SJCRH30 (cell line): ENCODE measurements at places on chromosomes 6 and 20.

DNA sequence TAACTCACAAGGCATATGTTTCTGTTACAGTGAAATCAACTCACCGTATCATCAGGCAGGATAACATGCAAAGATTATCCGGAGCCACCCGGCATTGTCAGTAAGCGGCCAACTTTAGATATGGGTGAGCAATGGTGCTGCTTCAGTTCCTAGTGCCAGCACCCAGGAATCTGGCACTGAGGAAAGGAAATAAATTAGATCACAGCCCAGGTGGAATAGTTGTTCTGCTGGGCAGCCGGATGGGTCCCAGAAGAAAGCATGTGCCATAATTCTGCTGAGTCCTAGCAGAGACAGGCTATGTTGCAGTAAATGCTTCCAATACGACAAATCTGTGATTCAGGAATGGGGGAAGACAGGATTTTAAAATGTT, 183.6 kb upstream of the SPTLC3 start:
- no peak overlapping the region for H3K4me3 ChIP-seq
- H3K27ac ChIP-seq: no peak overlapping the region
- no peak for DNase-seq
- no peaks in the 10 kb centered on the region for H3K36me3 ChIP-seq

DNA sequence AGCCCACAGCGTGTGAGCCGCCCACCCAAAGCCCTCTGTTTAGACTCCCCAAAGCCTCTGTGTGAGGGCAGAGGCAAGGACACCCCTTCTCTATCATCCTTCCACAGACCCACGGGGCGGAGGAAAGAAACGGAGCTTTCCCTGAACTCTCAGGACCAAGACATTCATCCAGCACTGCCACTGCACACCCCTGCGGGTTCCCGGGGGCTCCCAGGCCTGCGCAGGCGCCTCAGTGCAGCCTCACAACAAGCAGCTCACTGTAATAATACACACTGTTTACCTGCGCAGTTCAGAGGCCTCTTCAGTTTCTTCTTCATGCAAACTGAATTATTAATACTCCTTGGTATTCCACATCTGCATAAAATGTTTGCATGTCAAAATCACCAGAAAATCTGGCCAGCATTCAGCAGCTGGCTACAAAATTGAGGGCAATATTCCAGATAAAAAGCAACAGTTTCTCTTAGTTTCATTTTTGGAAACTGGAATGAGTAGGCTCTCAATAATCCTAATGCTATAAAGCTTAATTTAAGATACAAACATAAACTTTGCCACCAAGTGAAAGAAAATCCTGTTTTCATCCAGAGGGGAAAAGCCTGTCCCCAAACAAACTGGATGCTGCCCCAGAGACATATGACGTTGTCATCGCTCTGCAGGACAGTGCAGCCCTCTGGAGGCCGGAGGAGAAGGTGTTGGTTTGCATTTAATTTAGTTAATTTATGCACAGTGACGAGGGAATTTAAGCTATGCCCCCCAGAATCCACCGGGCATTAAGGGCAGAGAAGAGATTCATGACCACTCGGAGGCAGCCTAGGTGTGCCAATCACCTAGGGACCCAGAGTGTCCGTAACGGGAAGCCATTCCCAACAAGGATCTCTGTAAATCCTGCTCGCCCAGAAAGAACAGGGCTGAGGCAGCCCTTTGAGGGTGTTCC, 45.3 kb downstream of the NINL start:
- peaks cover 20% of the 10 kb centered on the region for H3K4me1 ChIP-seq
- H3K27me3 ChIP-seq: no peaks in the 10 kb centered on the region
- H3K27ac ChIP-seq: no peak overlapping the region
- H3K4me3 ChIP-seq: no peak overlapping the region
- no peaks in the 10 kb centered on the region for H3K36me3 ChIP-seq

- no peak for DNase-seq
- no peaks in the 10 kb centered on the region for H3K36me3 ChIP-seq
- no peak overlapping the region for H3K27ac ChIP-seq
Measured at GRCh38 chr20:32898729-32899128, 40.0 kb downstream of the EFCAB8 start.

GRCh38 chr20:64268174-64268573, 12.6 kb downstream of the PCMTD2 start:
- no peak overlapping the region for H3K4me3 ChIP-seq
- DNase-seq: no peak
- no peak overlapping the region for H3K27ac ChIP-seq
- H3K27me3 ChIP-seq: no peaks in the 10 kb centered on the region

DNA sequence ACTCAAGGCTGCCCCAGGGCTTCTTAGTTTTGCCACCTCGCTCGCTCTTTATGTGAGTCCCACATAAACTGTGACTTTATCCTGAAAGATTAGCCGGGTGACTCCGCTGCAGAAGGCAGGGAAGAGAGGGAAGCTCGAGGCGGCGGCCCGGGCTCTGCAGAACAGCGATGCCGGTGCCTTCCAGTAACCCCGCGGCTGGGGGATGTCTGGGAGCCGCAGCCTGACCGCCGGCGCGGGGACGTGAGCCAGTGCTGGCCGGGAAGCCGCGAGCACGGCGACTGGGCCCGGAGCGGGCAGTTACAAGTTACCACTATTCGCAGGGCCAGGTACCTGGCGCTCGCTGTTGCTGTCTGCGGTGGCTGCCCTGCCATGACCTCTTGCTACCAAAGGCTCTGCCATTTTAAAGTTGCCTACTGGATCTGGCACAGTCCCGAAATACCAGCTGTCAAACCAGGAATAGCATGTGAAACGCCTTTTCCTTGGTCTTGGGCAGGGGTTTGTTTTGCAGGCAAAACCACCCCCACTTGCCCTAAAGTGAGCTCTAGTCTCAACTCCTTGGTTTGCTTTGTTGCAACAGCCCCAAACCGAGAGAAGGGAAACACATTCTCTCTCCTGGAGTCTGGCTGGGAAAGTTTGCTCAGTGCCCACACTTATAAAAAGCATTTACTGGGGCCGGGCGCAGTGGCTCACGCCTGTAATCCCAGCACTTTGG, 124.0 kb upstream of the SLC2A12 start:
- H3K4me3 ChIP-seq: peak overlapping the region; percentile 61
- no peak for DNase-seq
- H3K36me3 ChIP-seq: no peaks in the 10 kb centered on the region
- no peaks in the 10 kb centered on the region for H3K4me1 ChIP-seq
- H3K27ac ChIP-seq: no peak overlapping the region

DNA sequence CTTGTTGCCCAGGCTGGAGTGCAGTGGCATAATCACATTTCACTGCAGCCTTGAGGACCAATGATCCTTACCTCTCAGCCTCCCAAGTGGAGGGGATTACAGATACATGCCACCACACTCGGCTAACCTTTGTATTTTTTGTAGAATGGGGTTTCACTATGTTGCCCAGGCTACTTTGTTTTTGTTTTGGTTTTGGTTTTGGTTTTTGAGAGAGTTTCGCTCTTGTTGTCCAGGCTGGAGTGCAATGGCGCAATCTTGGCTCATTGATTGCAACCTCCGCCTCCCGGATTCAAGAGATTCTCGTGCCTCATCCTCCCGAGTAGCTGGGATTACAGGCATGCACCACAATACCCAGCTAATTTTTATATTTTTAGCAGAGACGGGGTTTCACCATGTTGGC, 105.5 kb downstream of the BMP7 start:
- no peak overlapping the region for H3K27ac ChIP-seq
- no peak for DNase-seq
- H3K27me3 ChIP-seq: no peaks in the 10 kb centered on the region
- H3K36me3 ChIP-seq: no peaks in the 10 kb centered on the region

DNA sequence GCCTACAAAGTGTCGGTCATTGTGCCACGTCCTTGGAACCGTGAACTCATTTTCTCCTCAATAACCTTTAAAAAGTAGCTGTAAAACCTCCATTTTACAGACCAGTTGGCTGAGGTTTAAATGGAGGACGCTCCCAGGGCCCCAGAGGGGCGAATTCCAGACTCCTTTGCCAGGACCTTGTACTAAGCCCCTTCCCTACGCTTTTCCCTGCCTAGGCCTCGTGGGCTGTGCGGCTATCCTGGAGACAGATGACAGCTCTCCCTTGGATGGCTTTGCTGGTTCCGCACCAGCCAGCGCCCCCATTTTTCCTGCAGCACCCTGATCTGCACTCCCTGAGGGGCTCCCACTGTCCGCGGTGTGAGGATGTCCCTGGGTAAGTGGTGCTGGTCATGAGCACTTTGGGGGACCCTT, 12.1 kb upstream of the SNHG17 start:
- no peaks in the 10 kb centered on the region for H3K4me1 ChIP-seq
- no peak for DNase-seq
- H3K4me3 ChIP-seq: peak overlapping the region; percentile 85
- H3K27ac ChIP-seq: peak overlapping the region; percentile 67; the same call in 1 of the 2 replicates

DNA sequence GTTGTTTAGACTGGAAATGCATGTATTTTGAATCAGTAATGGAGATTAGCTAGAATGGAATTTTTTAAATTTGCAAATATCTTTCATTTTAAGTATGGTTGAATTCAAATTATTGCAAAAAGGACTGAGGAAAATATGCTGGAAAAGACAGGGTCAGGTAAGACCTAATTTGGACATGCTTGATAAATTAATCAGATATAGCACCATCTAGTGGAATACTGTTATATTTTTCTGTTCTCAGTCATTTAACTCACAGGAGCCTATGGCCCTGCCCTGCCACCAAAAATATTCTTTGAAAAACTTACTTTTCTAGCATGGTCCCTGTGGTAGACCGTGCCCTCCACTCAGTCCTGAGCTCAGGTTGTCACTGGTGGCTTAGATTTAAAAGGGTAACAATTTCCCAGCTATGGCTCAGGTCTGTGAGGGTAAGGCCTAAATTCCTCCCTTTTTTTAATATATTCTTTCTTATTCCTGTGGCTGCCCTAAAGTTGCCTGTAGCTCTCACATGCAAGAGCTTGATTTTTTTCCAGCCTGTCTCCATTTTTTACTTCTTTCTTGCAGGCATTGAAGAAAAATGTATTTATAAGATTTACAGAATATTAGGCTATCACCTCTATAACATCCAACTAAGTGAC, 25.3 kb upstream of the KIAA1586 start:
- H3K4me3 ChIP-seq: no peak overlapping the region
- no peaks in the 10 kb centered on the region for H3K27me3 ChIP-seq
- peak; percentile 50 for DNase-seq
- no peak overlapping the region for H3K27ac ChIP-seq

DNA sequence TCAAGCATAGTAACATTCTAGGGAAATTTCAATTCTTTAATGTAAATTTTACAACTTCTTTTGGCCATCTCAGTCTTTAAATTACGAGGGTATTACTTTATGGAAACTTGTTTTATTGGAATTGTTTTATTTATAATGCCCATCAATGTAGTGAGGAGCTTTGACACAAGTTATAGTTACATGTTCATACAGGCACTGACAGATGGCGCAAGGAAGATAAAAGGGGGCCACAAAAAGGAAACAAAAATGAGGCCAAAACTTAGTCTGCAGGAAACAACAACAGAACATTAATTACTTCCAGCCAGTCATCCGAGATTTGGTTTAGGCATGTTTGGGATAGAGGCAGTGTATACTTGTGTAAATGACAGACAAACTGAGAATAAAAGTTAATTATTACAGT, 18.3 kb downstream of the SESN1 start:
- H3K27me3 ChIP-seq: no peaks in the 10 kb centered on the region
- no peaks in the 10 kb centered on the region for H3K36me3 ChIP-seq
- no peak overlapping the region for H3K4me3 ChIP-seq
- H3K27ac ChIP-seq: no peak overlapping the region
- no peaks in the 10 kb centered on the region; the same call in 1 of the 2 replicates for H3K4me1 ChIP-seq

- DNase-seq: no peak
- no peaks in the 10 kb centered on the region for H3K27me3 ChIP-seq
- H3K36me3 ChIP-seq: no peaks in the 10 kb centered on the region
- H3K4me1 ChIP-seq: no peaks in the 10 kb centered on the region
Measured at GRCh38 chr6:43886067-43886461, 116.1 kb downstream of the VEGFA start.

DNA sequence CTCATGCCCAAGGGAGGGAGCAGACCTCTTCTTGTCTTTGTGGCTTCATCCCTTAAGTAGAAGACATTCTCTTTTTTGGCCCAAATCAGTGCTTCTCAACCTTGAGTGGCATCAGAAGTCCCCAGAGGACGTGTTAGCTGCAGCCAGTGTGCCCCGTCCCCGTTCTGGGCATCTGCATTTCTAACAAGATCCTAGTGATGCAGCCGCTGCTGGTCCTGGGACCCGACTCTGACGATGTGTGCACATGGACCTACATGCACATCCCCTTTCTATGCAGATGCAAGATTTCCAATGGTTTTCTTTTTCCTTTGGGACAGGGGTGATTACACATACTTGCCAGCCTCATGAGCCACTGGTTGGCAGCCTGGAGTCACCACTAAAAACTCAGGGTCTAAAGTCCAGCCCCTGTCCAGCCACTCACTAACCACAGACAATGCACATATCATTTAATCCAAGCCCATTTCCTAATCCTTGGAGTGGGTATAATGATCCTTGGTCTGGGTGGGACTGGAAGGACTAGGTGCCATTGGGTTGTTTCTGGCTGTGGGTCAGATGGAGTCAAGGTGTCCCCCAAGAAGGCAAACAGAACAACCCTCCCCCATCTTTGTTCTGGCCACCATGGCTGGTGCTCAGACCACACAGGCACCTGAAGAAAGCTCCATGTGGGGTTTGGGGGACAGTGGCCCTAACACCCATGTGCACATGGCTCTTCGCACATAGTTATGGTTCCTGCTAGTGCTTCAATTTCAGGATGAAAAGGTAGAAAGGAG, 6.4 kb downstream of the ACSS1 start:
- no peak for DNase-seq
- peaks cover 19% of the 10 kb centered on the region for H3K4me1 ChIP-seq
- H3K36me3 ChIP-seq: no peaks in the 10 kb centered on the region
- H3K27ac ChIP-seq: no peak overlapping the region

GRCh38 chr6:105389543-105389942, 13.3 kb downstream of the PREP start:
- H3K4me1 ChIP-seq: no peaks in the 10 kb centered on the region
- no peak overlapping the region for H3K27ac ChIP-seq
- peaks cover 17% of the 10 kb centered on the region for H3K36me3 ChIP-seq
- no peak overlapping the region for H3K4me3 ChIP-seq
- H3K27me3 ChIP-seq: no peaks in the 10 kb centered on the region
